Stimulated activated CD8-positive, alpha-beta memory T cell treated with anti-CD3 and anti-CD28 coated beads, Interleukin-4, amount 100 ng/mL, for 4 hours (primary cell): ENCODE measurements at places on chromosomes 5 and 9.

- peak; percentile 19 for DNase-seq
Measured at GRCh38 chr9:107283623-107284616, 841 bp downstream of the RAD23B start.

- DNase-seq = no peak
Measured at GRCh38 chr9:76610011-76610352, 151.0 kb downstream of the GCNT1 start.

DNA sequence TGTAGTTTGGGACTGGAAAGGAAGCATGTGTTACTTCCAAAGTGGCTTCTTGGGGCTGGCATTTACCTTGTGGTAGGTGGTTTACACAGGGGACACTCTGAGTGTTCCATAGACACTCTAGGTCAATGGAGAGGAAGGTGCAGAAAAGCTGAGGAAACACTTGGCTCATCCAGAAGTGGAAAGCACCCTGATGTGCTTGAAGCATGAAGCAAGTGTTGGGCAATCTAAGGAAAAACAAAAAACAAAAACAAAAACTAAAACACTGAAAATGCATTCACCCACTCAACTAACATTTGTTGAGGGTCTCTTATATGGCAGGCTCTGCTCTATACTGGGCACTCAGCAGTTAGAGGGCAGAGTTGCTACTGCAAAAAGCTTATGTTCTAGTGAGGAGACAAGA lies 2.9 kb upstream of the ERAP2 start:
- no peak for DNase-seq

DNA sequence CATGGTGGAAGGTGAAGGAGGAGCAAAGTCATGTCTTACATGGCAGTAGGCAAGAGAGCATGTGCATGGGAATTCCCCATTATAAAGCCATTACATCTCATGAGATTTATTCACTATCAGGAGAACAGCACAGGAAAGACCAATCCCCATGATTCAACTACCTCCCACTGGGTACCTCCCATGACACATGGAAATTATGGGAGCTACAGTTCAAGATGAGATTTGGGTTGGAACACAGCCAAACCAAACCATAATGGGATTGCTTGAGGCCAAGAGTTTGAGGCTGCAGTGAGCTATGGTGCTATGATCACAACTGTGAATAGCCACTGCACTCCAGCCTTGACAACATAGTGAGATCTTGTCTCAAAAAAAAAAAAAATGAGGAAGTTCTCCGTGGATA lies 581.8 kb downstream of the TAF11L14 start:
- DNase-seq = no peak

DNA sequence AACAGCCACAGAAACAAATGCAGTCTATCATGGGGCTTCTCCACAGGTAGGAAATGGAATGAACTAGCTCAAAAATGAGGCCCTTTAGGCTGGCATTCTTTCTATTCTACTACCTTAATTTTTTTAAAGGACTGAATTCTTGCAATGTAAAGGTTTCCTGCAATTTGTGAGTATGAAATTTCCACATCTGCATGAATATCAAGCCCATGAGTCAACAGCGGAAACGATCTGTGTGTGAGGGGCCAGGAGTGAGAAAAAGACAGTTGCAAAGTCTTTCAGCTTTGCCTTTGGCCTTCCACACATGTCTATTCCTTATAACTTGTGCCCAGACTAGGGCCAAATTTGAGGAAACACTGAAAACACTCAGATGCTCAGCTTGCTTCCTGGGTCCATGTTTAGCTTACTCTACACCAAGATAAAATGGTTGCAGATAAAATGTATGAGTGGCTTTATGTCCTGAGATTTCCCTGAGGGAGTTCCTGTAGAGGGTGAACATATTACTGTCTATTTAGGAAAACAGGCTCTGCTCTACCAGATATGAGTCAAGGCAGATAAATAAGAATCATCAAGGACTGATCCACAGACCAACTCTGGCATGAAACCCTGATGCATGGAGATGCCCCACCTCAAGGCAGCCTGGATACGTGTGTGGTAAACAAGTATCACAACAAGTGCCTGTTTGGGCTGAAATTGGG lies 46.5 kb downstream of the RETREG1 start:
- DNase-seq = no peak

DNA sequence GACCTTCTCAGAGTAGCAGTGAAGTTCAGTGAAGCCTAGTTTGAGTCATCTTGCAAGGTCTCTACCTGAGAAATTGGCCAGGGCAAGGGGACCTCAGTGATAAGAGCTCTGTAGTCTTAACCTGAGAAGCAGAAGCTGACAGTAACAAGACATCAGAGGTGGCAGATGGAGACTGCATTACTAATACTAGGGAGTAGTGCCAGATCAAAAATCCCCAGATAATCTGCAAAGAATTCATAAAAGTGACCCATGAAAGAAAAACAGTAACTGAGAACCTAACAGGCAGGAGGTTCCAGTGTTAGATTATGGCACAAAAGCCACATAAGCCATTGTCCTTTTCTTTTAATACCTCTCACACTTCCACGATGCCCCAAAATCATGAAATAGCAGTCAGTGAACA lies 175.5 kb downstream of the MUSK start:
- DNase-seq = no peak

DNA sequence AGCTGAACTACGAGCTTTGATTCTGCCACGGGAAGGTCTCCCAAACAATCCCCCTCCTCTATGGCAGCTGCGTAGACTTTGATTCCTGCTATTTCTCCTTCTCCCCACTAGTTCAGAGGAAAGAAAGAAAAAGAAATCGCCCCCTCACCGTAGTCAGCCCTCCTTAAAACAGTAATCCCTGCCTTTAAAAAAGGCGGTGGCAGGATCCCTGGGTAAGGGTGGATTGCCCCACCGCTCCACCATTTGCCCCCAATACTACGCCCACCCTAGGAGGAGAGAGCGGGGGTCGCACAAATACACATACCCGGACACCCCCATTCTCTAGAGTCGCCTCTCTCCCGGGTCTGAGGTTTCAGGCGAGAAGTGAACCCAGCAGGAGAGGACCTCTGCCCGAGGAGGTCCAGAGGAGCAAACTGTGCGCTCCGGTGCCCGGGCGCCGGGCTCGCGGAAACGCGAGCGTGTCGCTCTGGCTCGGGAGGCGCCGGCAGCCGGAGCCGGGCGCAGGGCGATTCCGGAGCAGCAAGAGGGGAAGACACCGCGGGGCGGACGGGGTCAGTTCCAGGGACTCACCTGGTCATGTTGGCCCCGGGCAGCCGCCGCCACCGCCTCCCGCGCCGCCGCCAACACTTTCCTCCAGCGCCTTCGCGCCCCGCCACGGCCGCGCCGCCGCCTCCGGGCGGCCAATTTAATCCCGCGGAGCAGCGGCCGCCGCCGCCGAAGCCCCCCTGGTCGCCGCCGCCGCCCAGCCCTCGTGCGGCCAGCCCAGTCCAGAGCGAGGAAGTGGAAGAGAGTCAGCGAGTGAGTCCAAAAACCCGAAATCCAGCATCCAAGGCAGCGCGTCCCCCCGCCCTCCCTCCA lies 1057.7 kb upstream of the DMAC1 start:
- no peak for DNase-seq

GRCh38 chr5:55218967-55219366 lies 8.1 kb downstream of the MCIDAS start:
- no peak for DNase-seq

- DNase-seq = no peak
Measured at GRCh38 chr5:15621094-15621493, 121.1 kb downstream of the FBXL7 start.

DNA sequence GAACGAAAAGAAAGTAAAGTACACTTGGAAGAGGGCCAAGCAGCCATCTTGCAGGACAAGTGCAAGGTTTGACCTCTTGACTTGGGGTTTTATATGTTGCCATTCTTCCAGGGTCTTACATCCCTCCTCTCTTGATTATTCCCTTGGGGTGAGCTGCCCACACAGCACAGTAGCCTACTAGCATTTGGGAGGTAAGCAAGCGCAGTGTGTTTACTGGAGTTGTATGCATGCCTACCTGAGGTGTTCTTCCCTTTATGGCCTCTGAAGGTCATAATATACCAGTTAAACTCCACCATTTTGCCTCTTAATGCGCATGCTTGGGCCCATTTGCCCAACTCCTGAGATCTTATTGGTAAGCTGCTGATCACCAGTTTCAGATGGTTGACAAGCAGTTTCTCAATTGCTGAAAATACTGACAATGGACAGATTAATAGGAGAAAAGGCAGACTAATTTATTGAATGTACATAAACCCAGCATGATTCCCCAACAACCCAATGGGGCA lies 173.8 kb upstream of the SLC30A5 start:
- DNase-seq = no peak

DNA sequence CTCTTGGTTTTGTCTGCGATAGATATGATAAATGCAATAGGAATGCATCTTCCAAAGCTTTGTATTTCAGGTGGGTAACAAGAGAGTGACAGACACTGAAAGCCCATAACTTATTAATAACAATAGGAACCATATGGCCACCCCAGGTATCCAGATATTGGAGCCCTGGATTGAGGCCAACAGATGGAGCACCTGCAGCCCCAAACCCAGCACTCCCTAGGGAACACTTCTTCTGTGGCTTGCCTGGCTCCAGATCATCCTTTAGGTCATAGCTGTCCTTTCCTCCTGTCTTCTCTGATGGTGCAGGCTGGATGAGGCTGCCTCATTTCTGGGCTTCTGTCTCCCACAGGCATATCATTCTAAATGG lies 5.0 kb upstream of the IL3 start:
- DNase-seq = no peak

GRCh38 chr5:45454114-45454513 lies 242.1 kb downstream of the HCN1 start:
- DNase-seq = no peak

GRCh38 chr9:27125030-27125429 lies 16.0 kb downstream of the TEK start:
- no peak for DNase-seq

DNA sequence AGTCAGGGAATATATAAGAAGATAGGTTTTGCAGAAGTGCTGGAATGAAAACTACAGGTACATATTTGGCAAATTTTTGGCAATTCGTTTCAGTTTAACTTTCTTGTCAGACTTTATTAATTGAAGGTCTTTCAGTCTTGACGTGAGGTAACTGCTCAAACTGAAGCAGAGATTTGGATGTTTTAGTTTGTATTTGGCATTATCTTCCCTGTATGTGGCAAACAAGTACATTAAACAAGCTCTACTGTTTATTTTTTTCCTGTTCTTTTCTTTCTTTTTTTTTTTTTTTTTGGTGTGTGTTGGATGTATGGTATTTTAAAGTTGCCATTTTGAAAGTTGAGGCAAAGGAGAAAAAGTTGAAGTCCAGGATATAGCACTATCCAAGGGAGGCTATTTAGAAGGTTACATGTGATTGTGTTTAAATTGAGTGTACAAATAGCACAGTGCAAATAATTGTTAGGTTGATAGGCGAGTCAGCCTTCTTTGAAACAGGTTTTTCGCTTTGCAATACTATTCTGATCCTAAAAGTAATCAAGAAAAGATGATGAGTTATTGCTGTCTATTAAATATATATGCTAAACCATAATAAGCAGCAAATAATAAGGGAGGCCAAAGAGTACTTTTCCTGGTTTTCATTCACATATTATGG lies 2.2 kb downstream of the PBX3 start:
- no peak for DNase-seq

GRCh38 chr9:106092083-106092482 lies 397.7 kb downstream of the TMEM38B start:
- no peak for DNase-seq

GRCh38 chr9:98158071-98158831 lies 34.2 kb downstream of the CORO2A start:
- no peak for DNase-seq

DNA sequence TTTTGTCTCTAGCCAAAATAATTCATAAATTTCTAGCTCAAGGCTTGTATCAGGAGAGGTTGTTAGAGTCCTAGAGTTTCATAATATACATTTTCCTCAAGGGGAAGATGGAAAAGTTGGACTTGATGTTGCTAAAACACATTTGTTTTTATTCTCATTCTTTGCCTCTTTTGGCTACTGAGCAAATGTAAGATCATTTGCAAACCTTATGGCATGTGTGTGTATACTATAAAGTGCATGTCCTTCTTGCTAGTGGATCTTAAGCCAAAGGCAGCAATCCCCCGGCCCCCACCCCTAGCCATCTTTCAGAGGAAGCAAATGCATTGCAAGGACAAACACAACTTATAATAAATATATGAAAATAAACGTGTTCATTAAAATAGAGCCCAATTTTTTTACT lies 43.0 kb downstream of the ADAMTSL1 start:
- DNase-seq = no peak

- DNase-seq = no peak
Measured at GRCh38 chr9:127170652-127171051, 48.2 kb upstream of the ANGPTL2 start.

- DNase-seq = no peak
Measured at GRCh38 chr5:6660688-6661087, 27.4 kb downstream of the SRD5A1 start.

GRCh38 chr9:111438541-111439235 lies 45.5 kb downstream of the ECPAS start:
- DNase-seq = no peak

- no peak for DNase-seq
Measured at GRCh38 chr9:76761448-76761847, 2.8 kb upstream of the PCA3 start.

DNA sequence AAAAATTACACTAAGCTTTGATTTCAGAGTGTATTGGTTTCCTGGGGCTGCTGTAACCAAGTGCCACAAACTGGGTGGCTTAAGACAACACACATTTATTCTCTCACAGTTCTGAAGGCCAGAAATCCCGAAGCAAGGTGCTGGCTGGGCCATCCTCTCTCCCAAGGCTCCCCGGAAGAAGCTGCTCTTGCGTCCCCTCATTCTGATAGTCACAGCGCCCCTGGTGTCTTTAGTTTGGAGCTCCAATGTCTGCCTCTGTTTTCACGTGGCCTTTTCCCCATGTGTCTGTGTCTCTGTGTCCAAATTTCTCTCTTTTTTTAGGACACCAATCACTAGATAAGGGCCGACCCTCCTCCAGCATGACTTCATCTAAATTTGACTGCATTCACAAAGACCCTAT lies 56.7 kb downstream of the ROPN1L start:
- no peak for DNase-seq

DNA sequence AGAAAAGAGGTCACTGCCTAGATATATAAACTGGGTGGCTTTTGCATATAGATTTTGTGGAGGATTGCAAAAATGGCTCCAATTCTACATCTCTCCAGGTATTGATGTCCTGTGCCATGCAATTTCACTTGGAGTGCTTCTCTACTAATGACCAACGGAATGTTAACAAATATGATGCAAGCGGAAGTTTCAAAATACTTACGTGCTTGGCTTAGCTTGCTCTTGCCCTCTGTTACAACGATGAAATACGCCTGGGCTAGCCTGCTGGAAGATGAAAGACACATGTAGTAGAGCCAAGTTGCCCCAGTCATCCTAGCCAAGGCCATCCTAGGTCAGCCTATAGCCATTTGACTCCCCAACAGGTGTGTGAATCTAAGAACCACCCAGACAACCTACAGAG lies 3.6 kb upstream of the POC5 start:
- DNase-seq = no peak
